ENCODE measurements at places on chromosomes 3 and 15.
A peak's percentile ranks its signal among the peaks of the same experiment; 100 is the strongest.

- no peak for DNase-seq
These were observed 45.5 kb upstream of the TNFSF10 start for GRCh38 chr3:172568701-172569100.

DNA sequence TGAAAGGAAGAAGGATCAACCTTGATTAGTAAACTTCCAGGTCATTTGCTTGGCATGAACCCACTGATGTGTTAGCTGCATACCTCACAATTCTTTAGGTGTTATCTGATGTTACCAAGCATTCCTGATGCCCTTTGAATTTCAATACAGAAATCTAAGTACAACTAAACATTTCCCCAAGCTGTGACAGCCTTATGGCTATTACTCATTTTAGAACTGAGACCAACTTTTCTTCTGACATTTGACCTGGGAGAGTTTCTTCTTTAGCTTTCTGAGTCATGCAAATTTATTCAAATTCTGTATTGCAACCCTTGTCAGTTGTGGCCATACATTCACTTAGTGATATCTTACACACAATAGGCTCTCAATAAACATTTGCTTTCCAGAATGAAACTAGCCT, 124.3 kb downstream of the TIGIT start:
- DNase-seq = no peak

DNA sequence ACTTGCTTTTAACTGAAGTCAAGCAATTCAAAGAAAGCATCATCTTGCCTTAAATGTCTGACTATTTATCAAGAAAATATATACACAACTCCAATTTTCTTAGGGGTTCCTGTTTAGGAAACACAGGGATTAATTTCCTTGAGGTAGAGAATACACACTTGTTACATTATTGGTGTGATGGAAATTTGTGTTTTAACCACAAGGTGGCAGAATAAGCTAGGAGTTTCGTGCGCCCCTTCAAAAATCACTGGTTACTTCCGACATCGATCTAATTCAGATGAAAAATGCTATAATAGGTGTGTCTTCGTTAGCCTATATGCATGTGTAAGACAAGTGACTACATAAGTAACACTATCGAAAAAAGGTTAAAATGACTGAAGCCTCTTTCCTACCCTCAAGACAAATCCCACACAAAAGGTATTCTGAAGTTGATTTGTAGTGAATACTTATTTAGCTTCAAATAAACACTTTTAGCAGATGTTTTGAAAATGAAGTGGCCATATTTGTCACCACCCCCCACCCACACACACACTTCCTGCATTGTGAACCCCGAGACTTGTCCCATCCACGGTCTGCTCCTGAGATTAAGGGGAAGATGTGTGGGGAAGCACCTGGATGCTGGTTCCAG, 246.5 kb downstream of the ROBO1 start:
- DNase-seq = no peak

GRCh38 chr3:144497452-144497851, 525.8 kb downstream of the DIPK2A start:
- DNase-seq = no peak

DNA sequence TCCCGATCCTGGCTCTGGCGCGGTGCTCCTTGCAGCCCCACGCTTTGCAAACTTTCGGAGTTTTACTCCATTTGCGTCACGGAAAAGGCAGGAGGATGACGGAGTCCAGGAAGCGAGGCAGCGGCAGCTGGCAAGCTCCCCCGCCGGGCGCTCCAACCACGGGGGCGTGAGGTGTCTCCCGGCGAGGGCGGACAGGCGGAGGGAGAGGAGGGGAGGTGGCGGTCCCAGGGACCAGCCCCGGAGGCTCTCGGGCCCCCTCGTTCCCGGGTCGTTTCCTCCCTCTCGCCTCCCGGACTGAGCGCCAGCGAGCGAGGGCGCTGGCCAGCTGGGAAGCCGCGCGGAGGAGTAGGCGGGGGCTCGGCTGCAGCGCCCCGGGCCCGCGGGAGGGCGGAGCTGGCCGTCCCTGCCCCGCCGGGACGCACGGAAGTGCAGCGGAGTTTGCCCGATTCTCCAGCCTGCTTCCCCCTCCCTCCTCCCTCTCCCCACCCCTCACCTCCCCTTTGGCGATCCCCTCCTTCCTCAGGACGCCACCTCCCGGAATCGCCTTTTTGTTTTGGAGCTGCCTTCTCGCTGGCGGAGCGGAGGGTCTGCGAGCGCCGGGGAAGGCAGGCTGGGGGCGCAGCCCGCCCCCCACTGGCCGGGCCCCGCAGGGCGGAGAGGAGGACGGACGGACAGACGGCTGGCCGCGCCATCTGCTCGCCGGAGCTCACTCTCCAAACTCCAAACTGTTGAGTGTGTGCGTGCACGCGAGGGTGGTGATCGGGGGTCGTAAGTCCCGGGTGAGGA, at the start of gene SNX33:
TSS of gene SNX33 (plus strand) at position 543 of the 786 bp plus-strand sequence. CDS start 1,191 bp downstream, outside the sequence.
- peak; percentile 27 for DNase-seq

DNA sequence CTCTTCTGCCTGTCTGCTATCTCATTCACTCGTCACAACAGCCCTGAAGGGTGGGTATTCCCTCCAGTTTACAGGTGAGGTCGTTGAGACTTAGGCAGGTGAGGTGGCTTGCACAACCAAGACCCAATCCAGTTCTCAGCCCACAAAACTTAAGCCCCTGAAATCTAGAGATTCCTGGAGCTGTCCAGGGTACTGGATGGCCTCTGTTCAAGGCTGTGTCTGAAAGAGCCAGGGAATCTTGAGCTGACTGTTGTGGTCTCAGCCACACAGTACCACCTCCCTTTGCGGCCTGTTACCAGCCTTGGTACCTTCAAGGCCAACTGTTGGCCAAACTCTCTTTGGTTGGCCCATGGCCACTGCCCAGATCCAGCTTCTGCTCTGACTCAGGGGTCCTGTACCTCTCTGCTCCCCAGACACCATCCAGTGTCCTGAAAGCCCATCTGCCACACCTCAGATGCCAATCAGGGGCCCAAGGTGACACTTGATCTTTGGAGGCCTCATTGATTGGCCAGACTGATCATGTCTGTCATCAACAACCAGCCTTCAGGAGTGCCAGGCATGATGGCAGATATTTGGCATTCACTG, 10.9 kb upstream of the FAM107A start:
- no peak for DNase-seq

- no peak for DNase-seq
These were observed 2.5 kb downstream of the GXYLT2 start for GRCh38 chr3:72890166-72890925.

DNA sequence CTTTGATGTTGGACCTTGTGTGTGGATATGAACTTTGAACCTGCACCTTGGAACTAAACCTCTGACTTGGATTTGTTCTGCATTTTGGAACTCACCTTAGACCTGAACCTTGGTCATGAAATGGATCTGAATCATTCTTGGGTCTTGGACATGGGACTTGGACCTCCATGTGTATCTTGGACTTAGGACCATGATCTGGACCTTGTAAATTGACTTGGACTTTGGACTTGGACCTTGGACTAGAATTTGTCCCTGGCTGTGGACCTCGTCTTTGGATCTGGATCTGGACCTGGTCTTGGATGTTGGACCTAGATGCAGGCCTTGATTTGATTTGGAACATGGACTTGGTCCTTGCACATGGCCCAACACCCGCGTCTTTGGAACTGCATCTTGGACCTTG, 45.4 kb downstream of the ZNF589 start:
- DNase-seq = no peak

DNA sequence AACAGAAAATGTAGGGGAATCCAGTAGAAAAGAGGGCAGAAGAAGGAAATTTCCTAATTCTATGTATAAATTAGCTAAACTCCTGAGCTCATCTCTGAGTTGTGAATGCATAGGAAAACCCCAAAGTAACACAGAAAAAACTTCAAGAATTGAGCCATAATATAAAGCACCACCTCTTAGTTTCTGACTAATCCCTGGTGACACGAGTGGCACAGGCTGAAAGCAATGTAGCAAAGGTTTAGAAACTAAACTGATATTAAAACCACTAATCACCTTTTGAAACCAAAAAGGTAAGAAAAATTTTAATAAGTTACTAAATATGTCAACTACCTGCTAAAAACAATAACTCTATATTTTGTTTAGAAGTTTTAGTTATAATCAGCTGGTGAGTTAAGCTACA, 255.6 kb upstream of the NECTIN3 start:
- no peak for DNase-seq

GRCh38 chr3:32226875-32227500, 11.5 kb upstream of the CMTM8 start:
- DNase-seq = no peak

DNA sequence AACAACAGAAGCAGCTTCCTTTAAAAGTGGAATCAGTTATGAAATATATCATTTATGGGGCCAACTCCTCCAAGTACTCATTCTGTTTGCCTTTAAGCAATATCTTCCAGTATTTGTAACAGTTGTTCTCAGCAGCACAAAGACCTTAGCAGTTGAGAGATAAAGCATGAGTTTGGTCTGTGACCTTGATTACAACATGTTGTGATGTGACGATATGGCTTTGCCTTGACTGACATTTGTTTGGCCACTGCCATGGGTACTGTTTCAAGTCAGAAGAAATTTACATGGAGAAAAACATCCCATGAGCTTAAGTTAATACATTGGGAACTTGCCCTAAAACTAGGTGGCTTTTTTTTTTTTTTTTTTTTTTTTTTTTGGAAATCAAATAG, 175.1 kb upstream of the KBTBD8 start:
- DNase-seq = no peak

DNA sequence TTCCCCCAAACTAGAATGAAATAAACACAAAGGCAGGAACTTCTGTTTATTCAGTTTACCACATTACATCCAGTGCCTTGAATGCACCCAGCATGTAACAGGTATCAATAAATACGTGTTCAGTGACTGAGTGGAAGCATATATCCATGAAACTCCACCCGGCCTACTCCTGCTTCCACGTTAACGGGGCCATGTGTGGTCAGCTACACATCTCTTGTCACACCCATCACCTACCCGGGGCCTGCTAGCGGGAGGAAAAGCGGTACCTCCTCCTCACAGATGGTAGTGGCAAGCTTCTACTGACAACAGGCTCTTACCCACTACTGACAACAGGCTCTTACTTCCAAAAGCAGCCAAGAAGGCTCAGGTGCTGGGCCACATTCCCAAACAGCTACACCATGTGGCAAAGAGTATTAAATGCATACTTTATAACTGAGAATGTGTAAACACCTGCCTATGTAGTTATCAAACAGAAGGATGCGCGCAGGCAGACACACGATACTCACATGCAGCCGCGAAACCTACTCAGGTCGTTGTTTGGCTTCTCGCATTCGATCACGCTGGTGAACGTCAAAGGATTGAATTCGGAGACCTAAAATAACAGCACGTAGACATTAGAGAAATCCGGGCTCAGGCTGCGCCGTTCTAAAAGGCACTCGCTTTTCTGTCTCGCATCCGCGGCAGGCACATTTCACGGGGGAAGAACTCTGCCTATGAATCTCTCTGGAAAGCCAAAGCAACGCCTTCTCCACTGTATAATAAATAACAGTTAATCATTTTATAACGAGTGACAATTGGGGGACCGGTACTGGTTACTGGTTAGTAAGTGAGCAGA, 127.4 kb downstream of the ATP10A start:
- DNase-seq = no peak

Measured in effector memory CD8-positive, alpha-beta T cell (primary cell).